Kasumi-1 (cell line): ENCODE measurements at places on chromosomes 11 and 22.

DNA sequence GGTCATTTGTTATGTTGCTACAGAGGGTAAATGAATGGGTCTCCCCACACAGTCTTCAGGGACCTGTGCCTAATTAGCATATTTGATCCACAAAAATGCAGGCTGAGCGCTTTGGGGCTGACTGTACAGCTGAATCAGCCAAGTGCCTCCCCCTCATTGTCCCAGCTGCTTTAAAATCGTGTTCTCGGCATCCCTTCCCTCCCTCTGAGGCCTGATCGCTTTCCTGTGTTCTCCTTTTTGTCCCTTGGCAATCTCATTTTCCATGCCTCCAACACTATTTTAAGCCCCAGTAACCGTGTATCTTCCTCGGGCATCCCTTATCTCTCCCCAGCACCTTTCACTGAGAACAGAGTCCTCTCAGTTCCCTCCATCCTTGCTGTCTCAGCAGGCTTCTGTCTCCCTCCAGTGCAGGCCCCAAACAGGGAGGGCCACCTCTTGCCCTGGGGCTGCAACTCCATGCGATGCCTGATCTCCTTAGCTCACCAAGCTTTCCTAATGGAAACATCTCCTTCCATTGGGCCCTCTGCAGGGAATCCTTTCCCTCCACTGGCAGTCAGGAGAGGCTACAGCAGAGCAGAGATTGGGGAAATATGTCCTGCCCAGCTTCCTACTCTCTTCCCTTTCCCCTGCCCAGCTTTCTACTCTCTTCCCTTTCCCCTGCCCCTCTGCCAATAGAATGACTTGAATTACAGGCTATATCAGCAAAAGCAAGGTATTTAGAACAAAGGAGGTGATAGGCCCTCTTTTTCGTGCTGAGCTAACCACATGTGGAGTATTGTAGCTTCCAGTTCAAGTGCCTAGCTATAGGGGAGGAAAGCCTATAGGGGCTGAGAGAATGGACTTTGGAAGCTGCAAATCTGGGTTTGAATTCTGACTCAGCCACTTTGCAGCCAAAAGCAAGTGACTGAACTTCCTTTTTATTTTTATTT lies 13.8 kb downstream of the UQCR10 start:
- DNase-seq: no peak

DNA sequence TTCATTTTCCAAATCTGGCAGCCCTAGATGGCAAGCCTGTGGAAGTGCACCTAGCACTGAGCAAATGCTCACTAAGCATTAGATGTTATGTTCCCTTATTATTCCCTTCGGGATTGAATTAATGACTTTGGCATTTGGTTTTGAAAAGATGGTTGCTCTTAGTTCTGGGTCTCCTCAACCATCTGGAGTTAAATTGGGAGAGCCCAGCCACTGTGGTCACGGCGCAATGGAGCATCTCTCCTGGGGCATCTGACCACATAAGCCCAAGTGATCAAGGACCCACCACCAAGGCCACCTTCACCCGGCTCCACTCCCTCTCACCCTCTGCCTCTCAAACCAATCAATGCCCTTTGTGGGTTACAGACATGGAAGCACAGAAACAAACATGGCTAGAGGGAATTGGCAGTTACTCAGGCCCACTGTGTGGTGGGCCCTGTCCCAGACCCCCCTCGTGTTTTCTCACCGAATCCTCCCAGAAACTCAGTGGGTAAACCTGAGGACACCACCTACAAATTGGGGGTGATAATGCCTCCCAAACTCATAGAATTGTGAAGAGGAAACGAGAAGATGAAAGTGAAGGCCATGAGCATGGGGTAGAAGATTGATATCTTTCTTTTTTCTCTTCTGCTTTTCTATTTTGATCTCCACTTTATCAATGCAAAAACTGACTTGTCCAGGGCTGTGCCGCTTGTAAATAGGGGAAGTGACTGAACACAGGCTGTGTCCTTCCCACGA lies 52.2 kb downstream of the IRAG1 start:
- peak; percentile 75 for DNase-seq

GRCh38 chr11:45922425-45923082 lies at the start of gene LARGE2:
TSS of gene LARGE2 (plus strand) at chr11:45922656. CDS start at chr11:45922883, 227 bp downstream.
- DNase-seq: no peak

DNA sequence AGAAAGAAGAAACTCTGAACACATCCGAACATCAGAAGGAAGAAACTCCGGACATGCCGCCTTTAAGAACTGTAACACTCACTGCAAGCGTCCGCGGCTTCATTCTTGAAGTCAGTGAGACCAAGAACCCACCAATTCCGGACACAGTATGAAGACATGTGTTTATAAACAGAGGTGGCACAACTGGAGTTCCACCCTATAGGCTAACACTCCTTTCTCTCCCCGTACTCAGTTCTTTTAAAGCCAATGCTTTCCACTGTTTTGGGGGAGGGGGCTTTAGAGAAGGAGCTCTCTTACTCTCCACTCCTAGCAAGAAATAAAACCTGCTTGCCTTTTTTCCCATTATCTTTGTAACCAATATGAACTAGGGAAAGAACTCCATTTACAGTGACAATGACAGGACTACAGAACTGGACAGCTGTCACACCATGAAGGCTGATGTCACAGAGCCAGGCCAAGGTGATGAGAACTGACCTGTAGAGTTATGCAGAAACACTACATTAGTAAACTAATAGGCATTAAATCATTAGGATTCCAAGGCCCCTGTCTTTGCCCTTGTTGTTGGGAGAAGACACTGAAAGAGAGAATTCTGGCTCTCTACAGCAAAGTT lies 733 bp downstream of the TRIM5 start:
- no peak for DNase-seq

DNA sequence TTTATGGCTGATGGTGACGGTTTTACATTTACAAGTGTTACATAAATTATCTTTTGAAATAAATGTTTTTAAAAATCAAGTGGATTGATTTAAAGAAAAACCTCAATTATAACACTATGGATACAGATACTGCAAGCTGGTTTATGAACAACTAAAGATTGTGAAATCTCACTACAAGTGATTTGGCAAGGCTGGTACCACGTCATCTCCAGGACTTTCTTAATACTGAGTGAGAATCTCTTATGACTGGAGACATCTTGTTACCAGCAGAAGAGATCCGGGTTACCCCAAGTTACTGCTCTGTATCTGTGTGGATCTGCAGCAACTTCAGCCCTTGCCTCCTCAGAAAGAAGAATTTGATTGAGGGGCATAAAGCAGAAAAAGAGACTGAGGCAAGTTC lies 452.9 kb downstream of the MN1 start:
- no peak for DNase-seq

DNA sequence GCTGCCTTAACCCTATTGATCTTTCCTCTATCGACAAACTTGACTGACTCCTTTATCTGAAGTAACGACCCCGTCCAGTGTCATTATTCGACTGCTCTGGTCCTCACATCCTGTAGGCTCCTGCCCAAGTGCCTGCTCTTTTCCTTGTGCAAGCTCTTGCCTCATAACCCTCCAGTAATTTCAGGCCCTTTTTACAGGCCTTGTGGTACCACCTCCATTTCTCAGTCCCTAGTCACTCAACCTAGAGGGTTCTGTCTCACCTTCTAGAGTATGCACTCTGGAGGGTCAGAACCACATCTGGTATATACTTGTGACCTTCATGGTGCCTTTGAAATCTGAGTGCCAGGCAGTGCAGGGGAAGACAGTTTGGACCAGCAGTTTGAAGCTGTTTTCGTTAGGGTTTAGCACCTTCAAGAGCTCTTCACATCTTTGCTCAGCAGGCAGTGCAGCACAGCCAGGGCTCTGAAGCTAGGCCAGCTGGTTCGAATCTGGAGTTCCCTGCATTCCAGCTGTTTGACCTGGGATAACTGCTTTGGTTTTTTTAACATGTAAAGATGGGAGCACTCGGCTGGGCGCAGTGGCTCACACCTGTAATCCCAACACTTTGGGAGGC lies 11.2 kb downstream of the SNRPD3 start:
- DNase-seq: no peak

- DNase-seq: no peak
These were observed 82.4 kb downstream of the ARHGAP32 start for GRCh38 chr11:129109701-129110100.

DNA sequence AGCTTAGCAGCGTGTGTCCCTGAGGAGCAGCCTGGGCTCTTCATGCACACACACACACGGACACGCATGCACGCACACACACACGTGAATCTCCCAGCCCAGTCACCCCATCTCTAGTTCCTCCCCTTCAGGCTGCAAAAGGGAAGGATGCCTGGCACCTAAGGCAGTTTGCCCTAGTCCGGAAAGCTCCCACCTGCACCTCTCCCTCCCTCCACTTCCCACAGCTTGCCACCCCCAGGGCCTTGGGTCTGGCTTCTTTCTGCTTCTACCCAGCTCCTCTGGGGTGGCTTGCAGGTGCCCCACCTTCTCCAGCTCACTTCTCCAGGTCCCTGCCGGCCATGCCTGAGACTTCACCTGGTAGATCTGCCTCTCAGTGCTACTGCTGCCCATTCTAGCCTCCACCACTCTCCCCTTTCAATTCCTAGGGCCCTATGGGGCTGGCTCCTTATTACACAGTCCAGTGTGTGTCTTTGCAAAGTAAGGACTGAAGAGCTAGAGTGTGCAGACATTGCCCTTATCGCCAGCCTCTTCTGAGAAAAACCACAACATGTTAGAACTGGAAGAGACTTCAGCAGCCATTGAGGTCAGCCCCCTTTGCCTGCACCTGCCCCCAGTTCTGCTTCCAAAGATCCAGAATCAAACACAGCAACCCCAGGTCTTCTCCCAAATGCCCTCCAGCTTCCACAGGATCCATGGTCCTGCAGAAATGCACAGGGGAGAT lies 33.5 kb upstream of the CHST1 start:
- DNase-seq: no peak

DNA sequence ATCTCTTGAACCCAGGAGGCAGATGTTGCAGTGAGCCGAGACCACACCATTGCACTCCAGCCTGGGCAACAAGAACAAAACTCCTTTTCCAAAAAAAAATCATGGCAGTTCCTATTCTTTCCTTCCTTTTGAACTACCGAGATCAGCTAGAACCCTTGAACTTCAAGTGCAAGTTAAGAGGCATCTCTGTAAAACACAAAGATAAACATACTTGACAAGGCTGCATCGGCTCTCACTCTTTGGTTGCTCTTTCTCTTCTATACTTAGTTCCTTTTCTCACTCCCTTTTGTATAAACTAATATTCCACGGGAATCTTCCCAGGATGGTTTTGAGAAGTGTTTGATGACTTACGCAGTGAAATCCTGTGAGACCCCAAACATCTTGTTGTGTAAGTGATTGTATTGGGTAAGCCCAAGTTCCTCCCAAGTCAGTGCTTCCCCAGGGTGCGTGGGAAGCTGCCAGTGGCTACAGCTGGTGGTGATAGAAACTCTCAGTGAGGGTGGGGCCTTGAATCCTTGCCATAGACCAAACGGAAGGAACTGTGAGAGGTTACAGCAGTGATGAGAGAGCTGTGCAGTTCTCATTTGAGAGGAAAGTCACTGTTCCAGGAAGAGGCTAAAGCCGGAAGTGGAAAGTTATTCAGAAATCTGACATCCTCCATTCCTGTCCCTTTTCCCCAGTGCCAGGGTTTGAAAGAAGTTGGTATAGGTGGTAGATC lies 24.1 kb upstream of the CDC42EP2 start:
- DNase-seq: peak; percentile 96

DNA sequence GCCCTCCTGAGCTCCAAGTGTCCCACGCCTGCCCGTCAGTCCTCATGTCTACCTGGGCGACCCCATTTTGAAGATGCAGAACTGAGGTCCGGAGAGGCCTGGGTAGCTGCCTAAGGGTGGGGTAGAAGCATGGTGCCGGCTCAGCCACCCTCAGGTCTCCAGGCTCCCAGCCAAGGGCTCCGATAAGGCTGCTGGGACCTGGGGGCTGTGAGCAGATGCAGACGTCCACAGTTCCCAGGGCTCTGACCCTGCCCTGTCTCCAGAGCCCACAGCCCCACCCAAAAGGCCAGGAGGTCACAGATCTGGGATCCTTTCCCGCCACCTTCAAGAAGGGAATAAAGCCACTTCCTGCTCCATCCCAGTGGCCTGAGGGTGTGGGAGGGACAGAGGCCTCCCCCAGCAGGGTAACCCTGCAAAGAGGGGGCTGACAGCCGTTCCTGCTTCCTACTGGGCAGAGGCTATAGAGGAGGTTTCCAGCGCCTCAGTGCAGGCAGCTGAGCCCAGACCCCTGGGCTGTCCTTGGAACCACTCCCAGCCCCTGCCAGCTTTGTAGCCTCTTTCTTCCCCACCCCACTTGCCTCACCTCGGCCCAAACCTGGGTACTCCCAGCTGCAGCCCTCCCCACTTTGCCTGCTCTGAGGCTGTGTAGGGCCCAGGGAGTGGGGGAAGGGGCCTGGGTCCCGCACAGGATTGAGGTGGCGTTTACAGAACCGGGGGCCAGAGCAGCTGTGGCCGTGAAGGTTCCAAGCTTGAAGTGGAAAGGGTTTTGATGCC lies 85.5 kb downstream of the CDKN1C start:
- DNase-seq: no peak

- no peak for DNase-seq
These were observed 229.8 kb downstream of the BLID start for GRCh38 chr11:121886005-121886734.

GRCh38 chr22:35846804-35847203 lies 129.1 kb downstream of the APOL5 start:
- no peak for DNase-seq

- DNase-seq: no peak
These were observed 13.6 kb downstream of the DGCR8 start for GRCh38 chr22:20093418-20094196.

- DNase-seq: peak; percentile 23
These were observed 19.8 kb downstream of the ARL14EP start for GRCh38 chr11:30342736-30343166.

GRCh38 chr11:107916671-107917241 lies 11.5 kb upstream of the RAB39A start:
- DNase-seq: peak; percentile 4

DNA sequence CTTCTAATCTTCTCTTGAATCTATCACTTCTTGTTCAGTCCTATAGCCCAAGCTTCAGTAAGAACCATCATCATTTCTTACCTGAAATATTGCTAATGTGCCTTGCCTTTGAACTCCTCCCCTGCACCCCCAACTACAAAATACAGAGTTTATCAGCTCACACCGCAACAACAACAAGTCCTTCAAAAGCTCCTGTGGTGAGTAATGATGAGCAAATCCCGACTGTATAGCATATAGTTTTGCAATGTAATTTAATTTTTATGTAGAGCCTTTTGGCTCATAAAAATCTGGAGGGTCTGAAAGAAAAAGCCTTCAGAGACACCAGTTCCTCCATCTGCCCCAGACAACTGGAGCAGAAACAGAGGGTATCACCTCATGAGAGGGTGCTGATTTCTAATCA lies 124.7 kb downstream of the ARHGAP32 start:
- DNase-seq: no peak
